Omental fat pad (tissue), 4 donors: ENCODE measurements at places on chromosomes 4 and X. TPM values are rescaled to one million over a fixed set of nuclear protein-coding genes. Genes with fewer than 3 reads are reported as not detected.

The C4orf50 gene
- total RNA-seq, result 0.19 TPM

The USP17L5 gene
- not detected for total RNA-seq

DNA sequence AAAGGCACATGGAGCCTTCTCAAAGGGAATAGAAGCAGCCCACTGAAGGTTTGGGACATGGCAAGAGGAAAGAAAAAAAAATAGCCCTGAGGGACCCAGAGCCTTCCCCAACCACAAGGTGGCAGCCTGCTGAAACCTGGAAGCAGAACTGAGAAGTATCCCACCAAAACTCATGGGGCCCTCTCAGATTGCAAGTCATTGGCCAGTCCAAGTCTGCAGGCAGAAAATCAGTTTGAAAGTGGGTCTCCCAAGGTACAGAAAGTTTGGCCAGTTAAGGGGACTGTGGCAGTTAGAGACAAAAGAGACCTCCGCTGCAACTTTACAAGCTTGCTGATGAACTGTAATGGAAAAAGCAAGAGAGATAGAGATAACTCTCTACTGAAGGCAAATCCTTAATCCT, 155.8 kb downstream of the ANTXR2 start:
- DNase-seq, result no peak

- no peak for DNase-seq
Observed at GRCh38 chr4:168631241-168632162, 134.7 kb downstream of the PALLD start.

GRCh38 chr4:82467471-82467870, 37.1 kb downstream of the ENOPH1 start:
- no peak for DNase-seq

DNA sequence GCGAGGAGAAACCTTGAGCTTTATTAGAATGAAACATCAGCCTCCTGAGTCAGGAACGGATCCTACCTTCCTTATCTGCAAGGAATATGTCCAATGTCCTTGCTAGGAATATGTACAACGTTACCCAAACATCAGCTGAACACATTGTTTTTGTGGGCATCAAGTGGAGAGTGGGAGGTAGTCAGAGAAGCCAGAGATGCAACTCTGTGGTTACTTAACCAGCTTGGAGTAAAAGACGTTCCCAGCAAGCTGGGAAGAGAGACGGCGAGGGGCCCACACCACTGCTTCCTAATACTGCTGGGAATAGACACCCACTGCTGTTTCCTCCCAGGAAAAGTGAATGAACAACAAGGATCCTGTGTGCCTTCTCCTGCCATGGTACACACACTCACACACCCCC, 74.4 kb upstream of the PLAC1 start:
- no peak for DNase-seq

DNA sequence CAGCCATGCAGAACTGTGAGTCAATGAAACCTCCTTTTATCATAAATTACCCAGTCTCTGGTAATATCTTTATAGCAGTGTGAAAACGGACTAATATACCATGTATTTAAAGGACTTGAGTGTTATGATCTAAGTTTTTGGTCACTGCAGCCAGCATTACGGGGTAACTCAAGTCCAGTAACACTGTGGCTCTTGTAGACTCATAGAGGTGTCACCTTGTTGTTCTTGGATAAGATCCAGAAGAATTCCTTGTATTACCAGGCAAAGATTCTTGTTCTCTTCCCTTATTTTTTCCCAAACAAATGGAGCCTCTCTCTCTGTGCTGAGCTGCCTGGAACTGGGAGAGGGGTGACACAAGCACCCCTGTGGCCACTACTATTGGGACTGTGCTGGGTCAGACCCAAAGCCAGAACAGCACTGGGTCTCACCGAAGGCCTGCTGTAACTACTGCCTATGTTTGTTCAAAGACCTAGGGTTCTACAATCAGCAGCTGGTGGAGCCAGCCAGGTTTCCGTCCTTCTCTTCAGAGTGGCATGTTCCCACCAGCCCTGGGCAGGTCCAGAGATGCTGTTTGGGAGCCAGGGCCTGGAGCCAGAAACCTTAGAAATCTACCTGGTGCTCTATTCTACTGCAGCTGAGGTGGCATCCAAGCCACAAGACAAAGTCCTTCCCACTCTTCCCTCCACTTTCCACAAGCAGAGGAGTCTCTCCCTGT, 43.7 kb upstream of the MED14 start:
- DNase-seq, result no peak

GRCh38 chr4:136383082-136383481, 1149.2 kb downstream of the PCDH18 start:
- DNase-seq, result no peak

DNA sequence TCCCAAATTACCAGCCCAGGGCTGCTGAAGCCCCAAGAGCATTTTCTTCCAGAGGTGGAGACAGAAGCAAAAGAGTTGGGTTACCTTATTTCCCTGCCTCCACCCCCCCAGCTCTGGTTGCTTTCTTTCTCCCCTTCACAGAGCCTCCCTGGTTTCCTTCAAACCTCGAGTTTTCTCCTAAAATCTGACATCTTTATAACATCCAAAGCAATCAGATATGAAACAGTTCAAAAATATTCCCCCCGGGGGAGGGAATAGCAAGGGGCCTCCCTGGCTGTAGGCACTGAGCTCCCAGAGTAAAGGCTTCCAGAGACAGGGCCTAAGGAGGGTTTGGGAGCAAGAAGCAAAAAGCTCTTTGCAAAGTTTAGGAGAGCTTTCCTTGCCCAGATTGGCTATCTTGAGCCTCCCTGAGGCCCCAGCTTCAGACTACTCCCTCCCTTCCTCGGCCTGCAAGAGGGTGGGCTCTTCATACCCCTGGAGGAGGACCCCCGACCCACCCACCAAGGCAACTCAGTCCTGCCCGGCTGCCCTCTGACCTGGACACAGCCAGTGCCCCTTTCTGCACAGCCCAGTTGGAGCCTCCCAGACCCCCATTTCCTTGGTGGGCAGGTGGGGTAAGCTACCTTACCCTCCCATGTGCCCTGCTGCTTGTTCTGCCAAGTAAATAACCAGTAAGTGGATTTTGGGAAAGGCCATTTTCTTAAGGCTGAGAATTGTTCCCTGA, 7.6 kb downstream of the MAMLD1 start:
- no peak for DNase-seq

GRCh38 chr4:140257461-140258305, 103.7 kb upstream of the MAML3 start:
- DNase-seq, result no peak

DNA sequence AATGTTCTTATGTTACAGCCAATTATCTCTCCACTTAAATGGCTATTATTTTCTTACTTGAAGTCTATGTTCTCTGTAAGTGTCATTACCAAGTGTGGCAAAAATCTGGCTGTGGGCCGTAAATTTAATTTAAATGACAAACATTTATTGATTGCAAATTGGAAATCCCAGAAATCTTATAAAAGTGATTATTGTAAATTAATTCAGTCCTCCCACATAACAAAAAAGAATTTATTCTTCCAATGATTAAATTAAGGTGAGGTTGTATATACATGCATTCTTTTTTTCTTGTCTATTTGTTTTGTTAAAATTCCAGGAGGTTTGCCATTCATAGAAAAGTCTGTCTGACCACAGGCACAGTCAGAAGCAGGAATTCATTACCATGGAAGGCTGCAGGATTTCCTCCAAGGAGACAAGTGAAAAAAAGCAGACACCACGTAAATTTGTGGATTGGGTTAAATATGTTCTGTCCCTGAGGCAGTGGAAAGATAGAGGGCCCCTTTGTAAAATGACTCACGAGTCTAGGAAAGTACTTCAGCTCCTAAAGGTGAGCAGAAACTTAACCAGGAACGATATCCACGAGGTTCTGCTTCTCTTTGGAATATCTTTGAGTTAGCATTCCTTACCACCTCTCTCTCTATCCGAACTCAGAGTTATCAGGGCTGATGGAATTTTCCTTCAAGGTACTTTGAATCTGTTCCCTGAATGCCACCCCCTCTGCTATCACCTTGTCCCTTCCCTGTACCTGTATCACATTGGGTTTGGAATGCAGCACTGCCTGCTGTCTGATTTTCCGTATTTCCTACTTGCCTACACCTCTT, 10.7 kb downstream of the PPARGC1A start:
- DNase-seq, result no peak

DNA sequence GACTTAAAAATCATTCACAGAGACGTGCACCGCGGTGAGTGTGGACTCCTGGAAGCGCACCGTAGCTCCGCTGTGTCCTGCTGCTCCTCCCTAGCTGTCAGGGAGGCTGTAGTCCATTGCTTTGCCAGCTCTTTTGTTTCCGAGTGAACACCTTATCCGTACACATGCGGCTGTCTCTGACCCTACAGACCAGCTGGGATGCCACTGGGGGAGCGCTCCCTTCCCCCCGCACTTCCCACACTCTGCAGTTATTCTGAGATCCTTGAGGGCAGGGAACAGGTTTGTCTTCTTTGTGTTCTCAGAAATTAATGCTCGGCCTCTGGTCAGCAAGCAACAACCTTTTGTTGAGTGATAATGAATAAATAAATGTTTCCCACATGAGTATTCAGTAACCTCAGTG, 33.7 kb upstream of the MSANTD1 start:
- DNase-seq, result no peak

GRCh38 chr4:136651278-136651667, 881.0 kb downstream of the PCDH18 start:
- no peak for DNase-seq

DNA sequence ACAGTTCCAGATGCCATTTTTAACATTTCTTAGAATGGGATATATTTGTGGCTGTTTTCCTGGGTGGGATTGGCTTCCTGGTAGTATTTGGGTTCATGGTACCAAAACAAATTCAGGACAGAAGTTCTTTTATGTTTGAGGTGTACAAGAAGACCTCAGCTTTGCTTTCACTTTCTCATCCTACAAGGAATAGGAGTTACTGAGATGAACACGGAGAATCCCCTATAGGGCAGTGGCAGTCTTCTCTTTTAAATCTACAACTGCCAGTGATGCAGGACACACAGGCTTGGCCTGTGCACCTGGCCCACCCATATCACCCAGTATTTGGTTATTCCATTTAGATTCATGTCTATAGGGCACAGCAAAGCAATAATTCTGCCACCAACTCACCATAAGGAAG, 35.2 kb downstream of the SLC10A7 start:
- DNase-seq, result no peak
